ENCODE measurements at places on chromosomes 5 and 9.

DNA sequence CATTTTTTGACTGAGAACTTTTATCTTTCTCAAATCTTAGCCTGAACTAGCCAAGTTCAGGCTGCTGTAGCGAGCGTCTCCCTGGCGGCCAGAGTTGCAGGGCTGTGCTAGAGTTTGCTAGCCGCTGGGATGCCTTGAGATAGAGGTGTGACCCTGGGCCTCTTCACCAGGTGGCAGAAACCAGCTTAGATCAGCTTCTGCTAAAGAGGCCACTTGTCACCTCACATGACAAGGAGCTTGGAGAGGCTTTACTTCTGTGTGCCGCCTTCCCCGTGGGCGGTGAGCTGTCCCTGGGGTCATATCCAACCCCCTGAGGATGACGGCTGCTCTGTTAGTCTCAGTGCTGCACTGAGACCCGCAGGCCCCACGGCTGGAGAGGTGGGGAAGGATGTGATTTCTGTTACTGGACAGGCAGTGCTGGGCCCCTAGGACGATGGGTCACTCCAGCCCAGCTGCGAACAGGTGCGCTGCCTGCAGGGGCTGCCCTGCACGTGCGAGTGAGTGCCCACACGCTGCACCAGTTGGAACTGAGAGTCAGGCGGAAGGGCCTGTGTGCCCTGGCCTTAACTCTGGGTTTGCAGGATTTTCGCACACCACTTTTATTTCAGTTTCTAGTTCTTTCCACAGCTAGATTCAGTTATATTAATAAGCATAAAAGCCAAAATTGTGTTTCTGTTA is 63.8 kb downstream of the EHMT1 start:
- DNase-seq: no peak

GRCh38 chr5:15943487-15943886 is 236.1 kb downstream of the MARCHF11 start:
- peak; percentile 20 for DNase-seq

DNA sequence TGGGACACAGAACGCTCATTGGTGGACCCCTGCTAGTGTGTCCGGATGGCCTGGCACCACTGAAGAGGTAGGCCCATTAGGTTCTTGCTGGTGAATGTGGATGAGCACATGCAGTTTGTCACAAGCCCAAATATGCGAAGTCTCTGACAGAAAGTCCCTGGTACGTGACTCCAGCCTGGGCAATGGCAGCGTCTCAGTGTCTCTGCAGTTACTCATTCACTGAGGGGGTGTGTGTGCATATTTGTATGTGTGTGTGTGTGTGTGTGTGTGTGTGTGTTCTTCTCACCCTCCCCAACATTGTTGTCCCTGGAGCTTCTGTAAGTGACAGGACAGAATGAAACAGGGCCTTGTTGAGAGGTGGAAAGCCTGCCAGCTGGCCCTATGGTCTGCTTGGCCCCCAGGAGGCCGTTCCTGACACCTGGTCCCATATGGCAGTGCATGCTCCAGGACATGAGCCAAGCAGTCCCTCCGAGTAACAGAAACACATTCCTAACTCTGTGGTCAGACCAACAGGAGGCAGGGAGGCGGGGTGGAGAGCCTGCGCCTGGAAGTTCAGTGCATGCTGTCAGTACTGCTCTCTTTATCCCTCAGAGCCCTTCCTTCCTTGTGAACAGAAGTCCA is 169.9 kb downstream of the SLC28A3 start:
- DNase-seq: peak; percentile 97

DNA sequence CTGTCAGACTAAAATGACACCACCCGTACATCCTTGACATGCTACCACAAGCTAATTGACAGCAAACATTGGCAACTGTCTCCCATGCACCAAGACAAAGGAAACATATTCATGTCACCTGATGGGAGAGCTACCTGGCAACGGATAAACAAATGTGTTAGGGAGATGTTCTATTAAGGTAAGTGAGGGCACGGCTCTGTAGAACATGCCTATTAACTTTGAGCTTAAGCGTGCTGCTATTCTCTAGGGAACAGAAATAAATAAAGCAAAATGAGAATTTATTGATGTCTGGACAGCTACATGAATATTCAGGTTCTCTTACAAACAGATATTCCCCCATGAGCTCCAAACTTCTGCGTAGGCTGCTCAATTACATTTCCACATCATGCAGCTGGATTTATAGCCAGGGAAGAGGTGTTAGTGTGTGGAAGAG is 361.4 kb upstream of the RFX3 start:
- no peak for DNase-seq

GRCh38 chr5:80227979-80228596 is 27.8 kb downstream of the SERINC5 start:
- DNase-seq: no peak

GRCh38 chr5:66454186-66455078 is 141.8 kb upstream of the MAST4 start:
- DNase-seq: peak; percentile 91

GRCh38 chr5:14036947-14037346 is 92.5 kb upstream of the DNAH5 start:
- peak; percentile 15 for DNase-seq

- no peak for DNase-seq
These were observed 14.7 kb upstream of the CETN3 start for GRCh38 chr5:90424245-90424644.

DNA sequence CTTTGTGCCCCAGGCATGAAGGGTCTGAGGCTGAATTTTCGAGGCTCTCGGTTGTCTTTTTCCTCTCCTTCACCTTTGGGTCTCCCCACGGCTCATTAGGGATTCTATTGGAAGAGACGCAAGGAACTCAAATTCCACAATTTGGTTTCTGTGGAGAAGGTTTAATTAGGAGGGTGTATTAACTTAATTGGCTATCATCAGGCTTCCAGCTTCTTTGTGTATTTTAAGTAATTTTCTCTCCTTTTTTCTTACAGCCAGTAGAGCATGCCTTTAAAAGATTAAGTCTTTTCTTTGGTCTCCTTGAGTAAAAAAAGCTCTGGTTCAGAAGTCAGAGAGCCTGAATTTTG is 115.4 kb downstream of the PDZD2 start:
- no peak for DNase-seq

All from fibroblast of pulmonary artery (primary cell).